Erythroblast (primary cell): ENCODE measurements at places on chromosomes 3 and 15.

- no peak for DNase-seq
Measured at GRCh38 chr3:119308355-119308754, 14.2 kb downstream of the ARHGAP31 start.

GRCh38 chr15:59741274-59741906 lies 52.3 kb upstream of the BNIP2 start:
- no peak for DNase-seq

- DNase-seq: no peak
Measured at GRCh38 chr3:122023335-122023910, 1.4 kb upstream of the ILDR1 start.

- no peak for DNase-seq
Measured at GRCh38 chr15:44530653-44531052, 6.3 kb upstream of the EIF3J start.

DNA sequence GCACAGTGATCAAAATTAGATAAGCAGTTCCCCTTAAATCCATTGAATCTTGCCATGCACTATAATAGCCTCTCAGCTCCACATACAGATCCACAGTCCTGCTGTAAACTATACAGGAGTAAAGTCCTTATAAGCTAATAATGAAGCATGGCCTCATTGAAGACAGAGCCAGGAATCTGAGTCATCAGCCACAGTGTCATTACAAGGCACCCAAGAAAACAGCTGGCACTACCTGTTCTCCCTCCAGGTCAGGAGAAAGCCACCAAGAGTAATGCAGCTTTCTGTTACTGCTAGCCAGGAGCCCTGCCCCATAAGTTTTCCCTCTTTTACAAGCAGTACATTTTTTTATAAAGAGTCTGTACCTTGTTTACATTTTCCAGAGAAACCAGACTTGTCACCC lies 27.3 kb downstream of the WDR49 start:
- DNase-seq: no peak
